Renal cortex interstitium (tissue), 15 donors: ENCODE measurements at places on chromosomes 7 and 10.
A peak's percentile ranks its signal among the peaks of the same experiment; 100 is the strongest.

- DNase-seq = no peak
Observed at GRCh38 chr7:47465191-47465590, 116.7 kb downstream of the TNS3 start.

DNA sequence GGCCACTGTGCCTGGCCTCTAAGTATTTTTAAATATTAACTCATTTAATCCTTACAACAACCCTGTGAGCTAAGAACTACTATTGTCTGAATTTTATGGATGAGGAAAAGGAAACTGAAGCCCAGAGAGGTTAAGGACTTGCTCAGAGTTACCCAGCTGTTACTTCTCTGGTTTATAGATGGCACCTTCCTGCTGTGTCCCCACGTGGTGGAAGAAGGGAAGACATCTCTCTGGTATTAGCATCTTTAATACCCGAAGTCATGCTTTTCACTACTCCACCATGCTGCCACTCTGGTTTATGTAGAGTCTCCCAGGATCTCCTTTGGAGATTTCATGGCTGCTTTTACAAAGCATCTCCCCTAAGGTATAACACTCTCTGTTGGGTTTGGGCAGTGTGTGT is 105.5 kb upstream of the MKLN1 start:
- DNase-seq = no peak

DNA sequence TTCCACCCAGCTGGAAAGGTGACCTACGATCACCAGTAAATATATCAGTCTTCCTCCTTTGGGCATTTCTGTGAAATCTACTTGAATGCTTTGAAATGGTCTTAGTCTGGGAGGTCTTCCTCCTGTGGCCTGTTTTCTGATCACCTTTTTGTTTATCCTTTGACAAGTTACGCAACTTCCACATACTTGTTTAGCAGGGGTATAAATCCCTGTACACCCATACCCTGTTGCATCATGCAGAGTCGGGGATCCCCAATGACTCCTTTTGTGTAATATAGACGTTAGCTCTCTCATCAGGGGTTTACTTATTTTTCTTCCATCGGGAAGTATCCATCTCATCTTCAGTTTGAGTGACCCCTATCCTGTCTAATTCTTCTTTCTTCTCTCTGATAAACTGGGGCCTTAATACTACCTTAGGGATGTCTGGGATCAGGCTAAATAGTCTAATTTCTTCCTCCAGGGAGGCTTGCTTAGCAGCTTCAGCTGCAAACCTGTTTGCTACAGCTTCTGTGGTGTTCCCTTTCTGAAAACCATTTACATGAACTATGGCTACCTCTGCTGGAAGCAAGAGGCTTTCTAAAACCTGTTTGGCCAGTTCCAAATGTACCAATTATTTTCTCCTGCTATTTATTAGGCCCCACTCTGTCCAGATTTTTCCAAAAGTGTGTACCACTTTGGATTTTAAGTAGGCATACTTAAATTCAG is 25.8 kb downstream of the MAPK8 start:
- no peak for DNase-seq

DNA sequence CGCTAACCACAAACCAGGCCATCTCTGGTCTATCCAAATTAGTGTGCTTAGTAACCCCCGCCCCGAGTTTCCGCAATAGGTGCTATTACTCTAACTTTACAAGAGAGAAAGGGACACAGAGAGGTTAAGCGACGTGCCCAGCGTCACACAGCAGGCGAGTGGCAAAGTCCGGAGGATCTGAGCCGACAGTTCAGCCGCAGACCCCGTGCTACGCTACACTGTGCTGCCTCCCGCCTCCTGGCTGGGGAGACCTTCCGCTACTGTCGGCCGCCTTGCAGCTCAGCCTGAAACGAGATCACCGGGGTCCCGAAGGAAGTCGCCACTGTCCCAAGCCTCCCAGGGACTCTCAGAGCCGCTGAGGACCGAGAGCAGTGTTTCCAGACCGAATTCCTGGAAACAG is 799 bp downstream of the INTS1 start:
- no peak for DNase-seq

- DNase-seq = peak; percentile 45
Observed at GRCh38 chr10:29734962-29735627, 100.3 kb upstream of the SVIL start.

DNA sequence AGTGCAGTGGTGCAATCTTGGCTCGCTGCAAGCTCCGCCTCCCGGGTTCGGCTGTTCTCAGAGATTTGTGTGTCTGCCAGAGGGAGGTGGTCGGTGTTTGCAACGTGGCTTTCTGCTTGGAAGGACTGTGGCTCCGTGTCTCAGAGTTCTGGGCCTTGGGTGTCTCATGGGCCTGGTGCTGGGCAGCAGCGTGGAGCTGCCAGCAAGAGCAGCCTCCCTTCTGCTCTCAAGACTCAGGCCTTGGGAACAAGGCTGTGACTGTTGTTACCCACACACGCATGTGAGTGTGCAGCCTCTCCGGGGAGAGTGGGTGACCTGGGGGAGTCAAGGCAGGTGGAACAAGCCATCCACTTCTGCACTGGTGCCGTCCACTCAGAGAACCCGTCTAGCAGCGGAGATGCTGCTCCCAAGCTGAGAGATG is 52.0 kb downstream of the VIPR2 start:
- no peak for DNase-seq

- no peak for DNase-seq
Observed at GRCh38 chr7:116584721-116585120, 59.9 kb downstream of the CAV1 start.
